ENCODE measurements at places on chromosomes 5 and 9.

DNA sequence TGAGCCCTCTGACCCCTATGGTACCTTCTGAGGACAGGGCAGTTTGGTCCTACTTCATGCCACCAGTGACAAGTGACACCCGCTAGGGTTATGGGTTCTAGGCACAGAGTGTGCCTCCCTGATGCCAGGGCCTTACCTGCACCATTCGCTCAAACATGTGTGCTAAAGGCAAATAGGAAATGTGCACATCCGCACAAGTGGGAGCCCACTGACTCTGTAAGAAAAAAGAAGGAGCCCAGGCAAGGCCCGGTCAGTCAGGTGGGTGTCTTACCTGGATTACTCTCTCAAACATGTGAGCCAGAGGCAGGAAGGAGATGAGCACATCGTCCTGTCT is 29.1 kb upstream of the MEIKIN start:
- no peak for DNase-seq

DNA sequence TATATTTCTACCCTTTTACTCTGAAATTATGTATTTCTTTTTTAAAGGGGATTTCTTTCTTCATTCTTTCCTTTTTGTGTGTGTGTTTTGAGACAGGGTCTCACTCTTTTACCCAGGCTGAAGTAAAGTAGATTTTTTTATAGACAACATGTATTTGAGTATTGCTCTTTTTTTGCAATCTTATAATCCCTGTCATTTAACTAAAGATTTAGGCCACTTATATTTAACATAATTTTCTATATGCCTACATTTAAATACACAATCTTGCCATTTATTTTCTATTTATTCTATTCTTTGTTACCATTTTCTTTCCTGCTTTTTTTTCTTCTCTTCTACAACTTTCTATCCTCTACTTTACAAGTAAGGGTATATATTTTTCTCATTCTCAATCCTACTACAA is 416.0 kb upstream of the IRX2 start:
- no peak for DNase-seq

GRCh38 chr5:125491986-125492492 is 745.6 kb upstream of the ZNF608 start:
- DNase-seq, result no peak

DNA sequence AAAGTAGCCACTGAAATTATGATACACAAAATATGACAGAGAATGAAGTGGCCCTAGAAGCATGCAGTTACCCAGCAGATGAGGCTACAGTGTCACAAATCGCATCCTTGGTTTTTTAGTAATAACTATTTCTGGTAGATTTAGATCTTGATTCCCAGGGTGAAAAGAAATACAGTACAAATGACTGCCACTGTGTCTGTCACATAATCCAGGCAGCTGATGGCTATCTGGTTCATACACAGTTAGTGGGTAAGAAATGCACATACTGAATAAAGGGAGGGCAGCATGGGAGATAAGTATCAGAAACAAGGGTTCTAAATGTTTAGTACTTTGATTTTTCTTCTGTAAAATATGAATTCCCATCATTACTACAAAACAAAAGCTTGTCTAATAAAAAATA is 41.5 kb downstream of the POC5 start:
- DNase-seq, result no peak

DNA sequence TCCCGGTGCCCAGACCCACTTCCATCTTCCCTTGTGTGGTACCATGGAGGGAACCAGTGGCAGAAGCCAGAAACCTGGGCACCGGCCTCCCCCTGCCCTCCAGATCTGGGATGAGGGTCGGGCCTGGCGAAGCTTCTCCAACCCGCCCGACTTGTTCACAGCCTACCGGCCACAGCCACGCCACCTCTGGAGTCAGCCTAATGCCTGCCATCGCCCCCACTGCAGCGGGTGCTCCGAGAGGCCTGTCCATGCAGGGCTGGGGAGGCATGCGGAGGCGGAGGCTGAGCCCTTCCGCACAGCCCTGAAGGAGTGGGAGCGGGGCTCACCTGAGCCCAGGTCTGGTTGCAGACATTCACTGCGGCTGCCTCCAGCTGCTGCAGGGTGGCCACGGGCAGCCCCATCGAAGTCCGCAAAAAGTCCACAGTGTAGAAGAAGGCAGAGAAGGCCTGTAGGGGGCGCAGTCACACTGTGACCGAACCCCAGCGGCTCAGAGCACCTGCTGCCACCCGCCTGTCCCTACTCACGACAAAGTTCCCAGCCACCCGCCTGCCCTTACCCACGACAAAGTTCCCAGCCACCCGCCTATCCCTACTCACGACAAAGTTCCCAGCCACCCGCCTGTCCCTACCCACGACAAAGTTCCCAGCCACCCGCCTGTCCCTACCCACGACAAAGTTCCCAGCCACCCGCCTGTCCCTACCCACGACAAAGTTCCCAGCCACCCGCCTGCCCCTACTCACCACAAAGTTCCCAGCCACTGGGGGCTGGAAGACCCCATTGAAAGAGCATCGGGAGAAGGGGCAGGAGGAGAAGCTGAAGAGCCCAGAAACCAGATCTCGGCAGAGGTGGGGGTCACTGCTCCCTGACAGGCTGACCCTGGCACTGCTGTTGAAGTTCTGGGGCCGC is 3.8 kb upstream of the NPDC1 start:
- DNase-seq, result peak; percentile 37

DNA sequence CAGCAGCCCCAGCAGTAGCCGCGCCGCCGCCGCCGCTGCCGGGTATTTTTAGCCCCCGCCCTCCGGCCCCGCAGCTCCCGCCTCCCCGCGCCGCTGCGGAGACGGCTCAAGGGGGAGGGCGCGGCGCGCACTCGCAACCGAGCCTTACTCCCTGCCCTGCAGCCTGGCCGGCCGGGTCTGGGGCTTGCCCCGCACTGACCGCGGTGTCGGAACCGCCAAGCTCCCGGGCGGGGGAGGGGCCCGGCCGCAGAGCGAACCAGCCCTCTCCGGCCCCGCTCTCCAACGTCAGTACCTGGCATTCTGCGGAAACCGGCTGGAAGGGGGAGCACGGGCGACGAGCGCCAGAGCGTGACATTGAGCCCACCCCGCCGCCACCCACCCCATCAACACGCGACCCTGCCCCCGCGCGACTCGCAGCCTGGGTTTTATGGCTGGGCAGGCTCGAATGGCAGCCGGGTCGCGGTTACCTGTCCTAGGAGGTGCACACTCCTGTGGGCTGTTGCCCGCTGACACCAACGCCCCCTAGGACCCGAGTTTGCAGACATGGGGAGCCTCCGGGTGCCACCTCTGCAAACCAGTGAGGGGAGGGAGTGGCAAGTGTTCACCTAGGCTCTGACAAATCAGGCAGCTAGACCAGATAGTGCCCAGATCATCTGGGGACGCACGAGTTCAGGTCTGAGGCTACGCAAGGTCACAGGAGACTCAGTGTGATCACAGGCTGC is at the start of gene ACSL6:
Gene ACSL6, minus strand, starts transcription at position 37 of the 722 bp plus-strand sequence. CDS start 105 bp downstream, outside the sequence.
- no peak for DNase-seq

DNA sequence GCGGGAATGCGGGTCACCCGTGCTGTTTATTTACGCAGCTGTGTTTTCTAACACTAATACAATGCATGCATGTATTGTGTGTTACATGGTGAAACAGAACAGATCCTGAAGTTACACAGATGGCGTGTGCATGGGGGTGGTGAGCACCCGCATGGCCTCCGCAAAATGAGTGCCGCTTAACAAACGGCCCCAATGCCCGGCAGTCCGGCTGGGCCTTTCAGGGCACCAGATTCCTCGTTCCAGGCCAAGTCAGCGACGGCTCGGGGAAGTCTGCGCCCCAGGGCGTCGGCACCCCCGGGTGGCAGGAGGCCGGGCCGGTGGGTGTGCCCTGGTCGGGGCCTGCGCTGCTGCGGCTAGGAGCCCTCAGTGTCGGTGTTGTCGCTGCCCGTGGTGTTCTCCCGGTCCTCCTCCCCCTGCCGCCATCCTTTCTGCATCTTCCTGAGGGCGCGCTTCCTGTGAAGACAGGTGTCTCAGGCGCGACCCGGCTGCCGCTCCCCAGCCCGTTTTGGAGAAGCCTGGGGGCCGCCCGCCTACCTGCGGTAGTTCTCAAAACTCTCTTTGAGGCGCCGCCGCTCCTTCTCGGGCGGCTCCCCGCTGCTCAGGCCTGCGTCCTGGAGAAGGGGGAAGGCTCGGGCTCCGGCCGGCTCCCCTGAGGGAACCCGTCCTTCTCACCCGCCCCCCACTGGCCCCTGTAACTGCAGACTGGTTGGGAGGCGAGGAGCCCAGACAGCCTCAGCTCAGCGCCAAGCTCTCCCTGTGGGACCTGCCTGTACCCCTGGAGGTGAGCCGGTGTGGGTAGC is 605 bp upstream of the DNLZ start:
- DNase-seq, result no peak

- no peak for DNase-seq
Observed at GRCh38 chr5:57817924-57818323, 335.3 kb upstream of the ACTBL2 start.
